T-helper 1 cell (primary cell): ENCODE measurements at places on chromosomes 3 and 15.

- DNase-seq, result no peak
Measured at GRCh38 chr3:183099838-183100204, 525 bp upstream of the MCCC1 start.

- no peak for DNase-seq
Measured at GRCh38 chr15:63079947-63080626, 37.5 kb downstream of the TPM1 start.

DNA sequence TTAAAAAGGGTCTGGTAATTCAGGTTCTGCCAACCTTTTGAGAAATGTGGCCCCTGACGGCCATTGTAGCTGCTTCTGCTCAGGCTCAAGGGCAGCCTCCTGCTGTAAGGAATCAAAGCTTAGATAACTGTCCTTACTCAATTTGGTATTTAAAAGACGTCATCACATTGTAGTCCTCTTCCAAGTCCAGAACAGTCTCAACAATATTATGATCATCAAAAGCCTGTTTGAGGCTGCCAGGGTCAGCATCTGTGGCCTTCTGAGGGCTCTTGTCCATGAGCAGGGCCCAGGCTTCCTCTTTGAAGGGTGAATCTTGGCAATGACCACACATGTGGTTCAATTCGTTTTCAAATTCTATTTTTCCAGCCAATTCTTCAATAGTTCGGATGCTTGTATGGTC lies 6.0 kb downstream of the C3orf62 start:
- DNase-seq, result no peak

DNA sequence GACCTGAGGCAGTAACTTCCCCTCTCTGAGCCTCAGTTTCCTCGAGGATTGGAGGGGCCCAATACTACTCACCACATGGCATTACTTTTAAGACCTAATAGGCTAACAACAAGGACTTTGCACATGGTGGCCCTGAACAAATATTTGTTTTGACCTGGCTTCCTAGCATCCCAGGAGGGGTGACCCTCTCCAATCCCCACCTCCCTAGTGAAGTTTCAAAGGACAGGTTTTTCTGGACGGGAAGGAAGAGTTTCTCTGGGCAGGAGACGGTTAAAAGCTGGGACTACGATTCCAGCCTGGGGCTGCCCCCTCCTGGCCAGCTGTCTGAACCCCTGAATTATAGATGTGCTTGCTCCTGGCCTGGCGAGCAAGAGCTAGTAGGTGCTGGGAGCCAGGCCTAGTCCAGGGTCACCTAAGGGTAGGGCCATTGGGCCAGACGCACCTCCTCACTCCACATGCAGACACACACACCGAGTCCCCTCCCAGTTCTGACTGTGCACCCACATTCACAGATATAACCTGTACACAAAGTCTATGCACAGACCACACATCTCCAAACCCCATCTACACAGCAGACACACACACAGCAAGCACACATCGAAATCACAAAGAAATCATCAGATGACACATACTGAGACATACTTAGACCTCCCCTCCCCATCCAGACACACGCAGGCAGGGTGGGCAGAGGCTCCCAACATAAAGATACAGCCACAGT lies 2.7 kb upstream of the ISL2 start:
- DNase-seq, result no peak

DNA sequence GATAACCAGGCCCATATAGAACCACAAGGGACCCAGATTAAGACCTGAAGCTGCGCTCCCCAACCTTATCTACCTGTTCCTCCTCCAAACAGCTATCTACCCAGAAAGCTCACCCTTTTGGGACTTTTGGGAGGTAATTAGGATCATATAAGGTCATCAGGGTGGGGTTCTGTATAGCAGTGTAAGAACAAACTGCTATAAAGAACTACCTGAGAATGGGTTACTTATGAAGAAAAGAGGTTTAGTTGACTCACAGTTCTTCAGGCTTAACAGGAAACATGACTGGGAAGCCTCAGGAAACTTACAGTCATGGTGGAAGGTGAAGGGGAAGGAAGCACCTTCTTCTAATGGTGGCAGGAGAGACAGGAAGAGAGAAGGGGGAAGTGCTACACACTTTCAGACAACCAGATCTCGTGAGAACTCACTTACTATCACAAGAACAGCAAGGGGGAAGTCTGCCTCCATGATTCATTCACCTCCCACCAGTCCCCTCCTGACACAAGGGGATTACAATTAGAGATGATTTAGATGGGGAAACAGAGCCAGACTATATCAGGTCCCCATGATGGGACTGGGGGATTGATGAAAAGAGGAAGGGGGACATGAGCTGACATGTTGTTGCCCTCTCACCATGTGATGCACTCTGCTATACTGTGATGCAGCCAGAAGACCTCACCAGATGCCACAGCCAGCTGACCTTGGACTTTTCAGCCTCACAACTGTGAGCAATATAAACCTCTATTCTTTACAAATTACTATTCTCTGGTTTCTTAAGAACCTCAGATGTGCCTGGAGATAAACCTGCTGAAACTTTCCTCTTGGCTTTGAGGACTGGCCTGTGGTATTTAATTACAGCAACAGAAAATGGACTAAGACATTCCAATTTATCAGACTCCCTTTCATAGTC lies 15.3 kb upstream of the FMN1 start:
- DNase-seq, result no peak
